IMR-90 (cell line): ENCODE measurements at places on chromosomes 3 and 15. TPM values are rescaled to one million over a fixed set of nuclear protein-coding genes. Genes with fewer than 3 reads are reported as not detected.

SAMD7 gene
- not detected in 2 replicates for total RNA-seq

ERICH6 gene
- total RNA-seq = under 0.01 TPM in 1 of 2 replicates, not detected in the other

NFKBIZ gene
- 35.0 and 43.0 TPM in 2 replicates for total RNA-seq

BOC gene
- total RNA-seq = 5.3 and 6.8 TPM in 2 replicates

NR2F2 gene
- 20.3 and 28.1 TPM in 2 replicates for total RNA-seq

FBXO40 gene
- not detected in 2 replicates for total RNA-seq

TEX55 gene
- not detected in 2 replicates for total RNA-seq
